ENCODE measurements at places on chromosomes 4 and X.

GRCh38 chr4:89299153-89299791 is 8.3 kb downstream of the GPRIN3 start:
- DNase-seq = no peak

DNA sequence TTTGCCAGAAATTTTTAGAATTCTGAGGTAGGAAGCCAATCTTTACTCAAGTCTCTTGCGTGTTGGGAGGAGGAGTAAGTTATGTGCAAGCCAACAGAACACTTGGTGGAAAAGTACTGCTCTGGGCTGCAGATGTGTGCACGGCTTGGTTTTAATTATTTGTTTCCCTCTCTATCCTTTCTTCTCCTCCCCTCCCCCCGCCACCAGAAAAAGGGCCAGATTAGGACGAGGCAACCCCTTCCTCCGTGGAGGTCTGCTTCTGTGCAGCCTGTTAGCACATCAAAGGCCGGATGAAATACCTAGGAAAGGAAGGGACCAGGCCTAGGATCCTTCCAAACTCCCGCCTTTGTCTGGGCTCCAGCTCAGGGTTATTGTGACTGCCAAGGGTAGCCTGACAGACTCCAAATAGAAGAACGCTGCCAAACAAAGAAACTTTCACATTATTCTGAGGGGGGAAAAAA is 1.0 kb upstream of the PGRMC1 start:
- DNase-seq = no peak

DNA sequence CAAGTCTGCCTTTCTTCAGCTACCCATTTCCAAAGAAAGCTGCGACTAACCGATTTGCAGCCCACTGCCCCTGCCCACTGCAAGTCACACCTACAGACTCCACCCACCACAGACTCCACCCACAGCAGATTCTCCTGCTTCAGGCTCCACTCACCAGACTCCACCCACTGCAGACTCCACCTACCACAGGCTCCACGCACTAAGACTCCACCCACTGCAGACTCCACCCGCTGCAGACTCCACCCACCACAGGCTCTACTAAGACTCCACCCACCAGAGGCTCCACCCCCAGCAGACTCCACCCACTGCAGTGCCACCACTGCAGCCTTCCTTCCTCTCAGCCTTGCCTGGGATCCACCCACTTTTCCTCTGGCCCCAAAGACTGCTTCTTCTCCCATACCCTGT is 41.3 kb downstream of the ABLIM2 start:
- DNase-seq = no peak

DNA sequence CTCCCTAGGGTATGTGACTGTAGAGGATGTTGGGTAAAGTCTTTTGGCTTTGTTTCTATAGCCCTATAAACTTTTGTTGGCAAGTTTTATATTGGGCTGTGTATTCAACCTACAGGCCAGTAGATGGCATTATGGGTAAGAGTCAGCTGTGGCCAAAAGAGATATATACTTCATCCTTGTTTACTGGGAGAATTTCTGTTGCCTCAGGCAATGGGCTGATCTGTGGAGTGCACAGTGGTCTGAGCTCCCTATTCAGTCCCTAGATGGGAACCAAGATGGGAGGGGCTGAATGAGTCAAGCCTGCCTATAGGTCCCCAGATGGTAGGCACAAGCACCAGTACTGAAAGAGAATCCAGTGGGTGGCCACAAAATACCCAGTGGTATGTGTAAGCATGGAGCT is 580.6 kb downstream of the EPHA5 start:
- peak; percentile 6 for DNase-seq

DNA sequence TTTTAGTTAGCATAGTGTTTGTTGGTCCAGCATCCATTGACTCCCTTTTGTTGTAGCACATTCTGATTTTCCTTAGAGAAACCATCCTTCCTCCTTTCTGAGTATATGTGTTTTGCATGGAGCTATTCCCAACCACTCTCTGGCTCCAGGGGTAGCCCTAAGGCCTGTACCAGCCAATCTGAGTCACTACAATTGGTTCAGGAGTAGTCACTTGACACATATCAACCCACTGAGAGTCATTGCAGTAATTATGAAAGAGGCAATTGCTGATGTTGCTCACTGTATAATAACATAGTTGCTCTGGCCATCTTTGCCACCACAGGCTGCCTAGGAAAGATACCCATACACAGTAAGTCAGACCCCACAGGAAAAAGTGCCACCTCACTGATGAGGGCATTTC is 71.2 kb upstream of the GRID2 start:
- DNase-seq = peak; percentile 61

GRCh38 chr4:96767815-96768480 is 928.1 kb downstream of the PDHA2 start:
- no peak for DNase-seq

- DNase-seq = no peak
Measured at GRCh38 chr4:155407480-155407879, 30.7 kb upstream of the MAP9 start.

DNA sequence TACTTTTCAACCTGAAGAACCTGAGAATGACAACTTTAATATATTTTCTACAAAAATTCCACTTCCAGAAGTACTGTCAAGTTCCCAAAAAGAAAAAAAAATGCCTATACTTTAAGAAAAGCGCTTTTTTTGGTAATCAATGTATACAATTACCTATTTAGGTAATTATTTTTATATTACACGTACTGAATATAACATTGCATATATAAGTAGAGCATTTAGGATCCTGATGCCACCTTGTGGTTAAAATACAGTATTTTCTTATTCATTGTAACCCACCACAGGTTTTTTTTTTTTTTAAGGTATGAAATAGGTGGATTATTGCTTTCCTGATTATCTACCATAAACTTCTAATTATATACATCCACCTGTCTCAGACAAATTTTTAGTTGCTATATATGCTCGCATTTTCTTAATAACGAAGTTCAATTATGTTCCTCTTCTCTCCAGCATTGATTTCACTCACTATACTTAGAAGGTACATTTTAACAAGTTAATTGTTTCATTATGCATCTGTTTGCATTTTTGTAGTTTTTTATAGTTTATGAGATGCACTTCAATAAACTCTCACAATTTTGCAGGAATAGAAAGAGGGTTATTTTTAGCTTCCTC is 5.2 kb downstream of the MAP9 start:
- DNase-seq = peak; percentile 5

DNA sequence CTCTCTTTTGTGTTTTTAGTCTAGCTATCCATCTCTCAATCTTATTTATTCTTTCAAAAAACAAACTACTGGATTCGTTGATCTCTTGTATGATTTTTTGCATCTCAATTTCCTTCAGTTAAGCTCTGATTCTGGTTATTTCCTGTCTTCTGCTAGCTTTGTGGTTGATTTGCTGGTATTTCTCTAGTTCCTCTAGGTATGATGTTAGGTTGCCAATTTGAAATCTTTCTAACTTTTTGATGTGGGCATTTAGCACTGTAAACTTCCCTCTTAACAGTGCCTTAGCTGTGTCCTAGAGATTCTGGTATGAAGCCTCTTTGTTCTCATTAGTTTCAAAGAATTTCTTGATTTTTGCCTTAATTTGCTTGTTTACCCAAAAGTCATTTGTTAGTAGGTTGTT is 15.2 kb upstream of the NEXMIF start:
- no peak for DNase-seq

DNA sequence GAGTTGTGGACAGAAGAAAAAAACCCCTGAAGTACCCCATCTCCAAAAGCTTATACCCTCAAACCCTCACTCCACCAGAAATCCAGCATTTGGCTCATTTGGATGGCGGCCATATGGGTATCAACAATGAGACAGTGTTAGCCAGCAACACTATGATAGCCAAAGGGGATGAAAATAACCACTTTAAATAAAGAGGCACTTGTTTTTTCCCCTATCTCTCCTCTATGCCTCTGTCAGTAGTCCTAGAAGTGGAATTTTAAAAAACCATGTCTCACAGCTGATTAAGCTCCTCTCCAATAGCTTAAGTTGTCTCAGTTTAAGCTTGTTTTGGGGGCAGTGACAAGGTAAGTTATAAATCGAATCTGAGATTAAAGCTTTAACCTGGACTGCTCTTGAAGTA is 124.0 kb downstream of the MOSPD2 start:
- DNase-seq = no peak

DNA sequence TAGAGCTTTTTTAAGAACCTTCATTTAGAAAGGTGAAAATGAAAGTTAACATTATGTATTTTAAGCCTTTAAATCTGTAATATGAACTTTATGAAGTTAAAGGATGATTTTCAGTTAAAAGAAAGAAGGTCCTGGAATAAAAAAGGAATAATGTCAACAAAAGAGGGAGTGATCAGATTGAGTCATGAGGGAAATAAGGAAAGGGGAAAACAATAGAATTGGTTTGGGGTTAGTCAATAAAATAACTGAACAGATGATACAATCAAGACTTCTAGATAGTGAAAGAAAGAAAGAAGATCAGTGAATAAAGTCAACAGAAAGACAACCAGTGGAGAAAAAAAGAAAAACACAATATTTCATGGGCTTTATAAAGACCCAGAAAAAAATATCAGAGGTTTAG is 291.6 kb upstream of the ARSJ start:
- DNase-seq = no peak

GRCh38 chr4:27198246-27198645 is 337.6 kb downstream of the STIM2 start:
- DNase-seq = no peak

GRCh38 chr4:56626420-56626819 is 54.7 kb downstream of the HOPX start:
- no peak for DNase-seq

- DNase-seq = no peak
Measured at GRCh38 chr4:124065936-124066335, 646.6 kb downstream of the ANKRD50 start.

DNA sequence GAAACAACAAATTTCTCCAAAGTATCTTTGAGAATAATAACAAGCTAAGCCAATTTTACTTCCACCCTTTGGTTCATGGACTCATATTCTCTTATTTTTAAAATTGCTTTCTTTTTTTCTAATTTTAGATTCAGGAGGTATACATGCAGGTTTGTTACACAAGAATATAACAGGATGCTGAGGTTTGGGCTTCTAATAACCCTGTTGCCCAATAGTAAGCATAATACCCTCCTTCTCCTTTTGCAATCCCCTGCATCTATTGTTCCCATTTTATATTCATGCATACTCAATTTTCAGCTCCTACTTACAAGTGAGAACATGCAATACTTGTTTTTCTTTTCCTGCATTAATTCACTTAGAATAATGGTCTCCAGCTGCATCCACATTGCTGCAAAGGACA is 202.3 kb upstream of the FSTL5 start:
- DNase-seq = no peak

GRCh38 chrX:123736333-123736921 is 3.6 kb upstream of the THOC2 start:
- peak; percentile 21 for DNase-seq

DNA sequence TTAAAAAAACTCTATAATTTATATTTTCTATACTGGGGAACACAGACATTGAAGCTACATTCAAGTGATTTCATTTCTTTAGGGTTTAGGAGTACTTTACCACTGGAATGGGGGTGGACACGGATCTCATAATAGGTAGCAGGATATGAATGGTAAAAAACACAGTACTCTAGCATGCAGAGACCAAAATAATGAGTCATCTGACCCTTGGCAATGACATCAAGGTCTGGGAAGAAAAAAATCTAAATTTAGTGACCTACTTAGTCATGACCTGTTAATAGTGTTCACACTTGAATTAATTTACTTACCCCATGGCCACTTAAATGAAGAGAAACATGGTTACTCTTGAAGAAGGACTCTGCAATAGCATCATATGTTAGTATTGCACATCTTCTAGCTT is 187.9 kb downstream of the EPHA5 start:
- DNase-seq = peak; percentile 5

GRCh38 chr4:67883458-67883857 is 344 bp downstream of the TMPRSS11D start:
- no peak for DNase-seq

GRCh38 chr4:100386270-100386669 is 131.6 kb downstream of the EMCN start:
- DNase-seq = no peak

- no peak for DNase-seq
Measured at GRCh38 chrX:53316111-53316859, 34.9 kb upstream of the IQSEC2 start.

GRCh38 chr4:6248394-6248793 is 21.3 kb upstream of the WFS1 start:
- DNase-seq = no peak

- no peak for DNase-seq
Measured at GRCh38 chr4:48203819-48204218, 65.8 kb downstream of the TEC start.

GRCh38 chr4:135267148-135267865 is 1065.7 kb upstream of the PABPC4L start:
- DNase-seq = no peak

- DNase-seq = no peak
Measured at GRCh38 chrX:74911494-74911893, 13.8 kb downstream of the NEXMIF start.

GRCh38 chrX:30568136-30568535 is 9.4 kb downstream of the TASL start:
- no peak for DNase-seq

- DNase-seq = no peak
Measured at GRCh38 chr4:149248191-149248764, 567.4 kb downstream of the IQCM start.

DNA sequence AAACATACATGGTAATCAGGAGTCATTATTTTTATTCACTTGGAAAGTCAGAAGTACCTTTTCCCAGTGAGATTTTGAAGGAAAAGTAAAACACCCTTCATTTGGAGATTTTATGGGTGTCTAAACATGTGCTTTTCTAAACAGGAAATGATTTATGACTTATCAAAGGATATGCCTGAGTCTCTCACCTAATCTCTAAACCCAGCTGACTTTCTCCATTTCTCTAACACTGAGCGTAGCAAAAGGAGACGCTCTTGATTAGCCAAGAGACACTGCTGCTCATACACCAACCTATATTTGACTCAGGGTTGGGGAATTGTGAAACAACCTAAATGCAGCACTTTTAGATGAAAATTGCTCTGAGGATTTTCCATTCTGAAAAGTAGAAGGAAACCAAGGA is 468.5 kb upstream of the FTHL17 start:
- DNase-seq = no peak

- no peak for DNase-seq
Measured at GRCh38 chrX:20037186-20037585, 46.3 kb upstream of the BCLAF3 start.

- DNase-seq = no peak
Measured at GRCh38 chr4:126372634-126373033, 1057.9 kb downstream of the FAT4 start.

DNA sequence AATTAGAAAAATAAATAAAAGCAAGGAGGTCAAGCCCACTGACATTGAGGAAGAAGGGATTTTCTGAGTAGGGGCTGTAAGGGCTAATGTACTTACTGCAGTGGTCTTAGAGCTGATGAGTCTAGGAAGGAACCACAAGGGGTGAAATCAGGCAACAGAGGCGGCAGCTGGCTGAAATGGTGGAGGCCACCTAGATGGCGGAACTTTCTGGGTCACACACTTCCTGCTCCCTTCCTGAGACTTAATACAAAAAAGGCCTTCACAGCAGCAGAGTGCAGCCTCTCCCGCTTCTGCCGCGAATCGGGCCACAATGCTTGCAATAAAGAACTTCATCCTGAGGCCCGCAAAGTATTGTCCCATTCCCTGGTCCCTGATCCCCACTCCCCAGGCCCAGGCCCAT is 15.4 kb downstream of the SNX12 start:
- no peak for DNase-seq
